ENCODE measurements at places on chromosomes 11 and 22.

DNA sequence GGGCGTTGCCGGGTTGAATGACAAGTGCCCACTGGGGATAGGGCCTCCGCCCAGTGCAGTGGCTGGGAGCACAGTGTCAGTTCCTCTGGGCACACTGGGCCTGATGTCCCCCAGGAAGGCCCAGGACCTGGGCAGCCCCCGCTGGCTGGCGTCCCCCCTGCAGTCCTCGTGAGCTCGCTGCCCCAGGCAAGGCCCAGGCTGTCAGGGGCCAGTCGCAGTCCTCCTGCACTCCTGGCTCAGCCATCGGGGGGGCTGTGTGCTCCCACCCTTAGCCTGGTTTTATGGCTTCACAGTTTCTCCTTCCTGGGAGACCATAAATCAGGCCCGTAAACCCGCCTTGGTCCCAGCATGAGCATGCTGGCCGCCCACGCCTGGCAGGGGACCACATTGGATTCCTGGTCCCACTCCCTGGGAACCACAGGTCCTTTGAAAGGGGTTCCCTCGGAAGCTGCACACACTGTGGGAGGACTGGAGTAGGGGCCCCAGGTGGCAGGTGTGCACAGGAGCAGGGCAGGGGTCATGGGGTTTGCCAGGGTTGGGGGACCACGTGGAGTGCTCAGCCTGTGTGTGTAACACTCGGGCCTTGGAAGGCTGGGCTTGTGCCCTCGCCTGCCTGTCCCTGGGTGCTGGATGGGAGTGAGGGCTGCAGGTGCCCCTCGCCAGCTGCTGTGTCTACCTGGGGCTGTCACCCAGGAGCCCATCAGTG lies 113.6 kb downstream of the KCNQ1OT1 start:
- DNase-seq = no peak

GRCh38 chr22:27274770-27275449 lies 526.6 kb downstream of the MN1 start:
- DNase-seq = no peak

DNA sequence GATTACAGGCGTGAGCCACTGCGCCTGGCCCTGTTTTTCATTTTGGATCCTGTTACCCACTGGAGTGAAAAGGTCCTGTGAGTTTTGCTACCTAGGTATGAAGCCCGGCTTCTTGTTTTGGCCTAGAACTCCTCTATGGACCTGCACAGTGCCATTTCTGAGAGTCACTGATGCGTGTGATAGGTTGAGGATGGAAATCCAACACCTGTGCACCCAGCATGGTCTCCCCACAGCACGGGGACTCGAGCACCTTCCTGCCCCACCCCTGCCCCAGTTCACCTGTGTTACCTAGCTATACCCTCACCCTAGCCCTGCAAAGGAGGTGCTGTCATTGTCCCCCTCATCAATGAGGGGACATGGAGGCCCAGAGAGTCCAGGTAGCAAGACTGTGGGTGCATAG lies 5.1 kb downstream of the FBLN1 start:
- no peak for DNase-seq

GRCh38 chr11:58787903-58788302 lies 56.2 kb upstream of the GLYAT start:
- no peak for DNase-seq

DNA sequence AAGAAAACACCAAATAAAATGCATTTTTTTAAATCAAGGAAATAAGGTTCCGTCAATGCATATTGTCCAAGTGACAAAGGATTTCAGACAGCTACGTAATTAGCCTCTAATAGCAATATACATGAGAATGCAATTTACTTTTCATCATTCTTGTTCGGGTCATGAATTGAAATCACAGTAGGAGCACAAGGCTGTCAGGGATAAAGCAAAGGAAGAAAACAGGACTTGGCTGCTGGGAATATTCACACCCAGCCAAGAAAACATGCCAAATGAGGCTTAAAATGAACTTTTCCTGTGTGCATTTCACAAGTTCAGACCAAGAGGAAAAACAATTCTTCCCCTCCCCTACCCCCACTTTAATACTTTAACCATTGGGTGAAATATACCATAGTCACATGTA lies 188.6 kb downstream of the CWF19L2 start:
- DNase-seq = no peak

DNA sequence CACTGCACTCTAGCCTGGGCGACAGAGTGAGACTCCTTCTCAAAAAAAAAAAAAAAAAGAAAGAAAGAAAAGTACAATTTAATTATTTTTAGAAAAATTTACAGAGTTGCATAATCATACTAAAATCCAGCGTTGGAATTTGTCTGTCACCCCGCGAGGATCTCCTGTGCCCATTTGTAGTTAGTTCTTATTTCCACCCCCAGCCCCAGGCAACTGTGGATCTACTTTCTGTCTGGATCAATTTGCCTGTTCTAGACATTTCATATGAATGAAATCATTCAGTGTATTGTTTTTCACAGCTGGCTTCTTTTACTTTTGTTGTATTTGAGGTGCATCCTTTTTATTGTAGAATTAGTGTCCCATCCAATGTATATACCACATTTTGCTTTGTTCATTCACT lies 102.6 kb upstream of the RASSF10 start:
- no peak for DNase-seq

GRCh38 chr11:117437041-117437790 lies 109.6 kb downstream of the CEP164 start:
- DNase-seq = no peak

DNA sequence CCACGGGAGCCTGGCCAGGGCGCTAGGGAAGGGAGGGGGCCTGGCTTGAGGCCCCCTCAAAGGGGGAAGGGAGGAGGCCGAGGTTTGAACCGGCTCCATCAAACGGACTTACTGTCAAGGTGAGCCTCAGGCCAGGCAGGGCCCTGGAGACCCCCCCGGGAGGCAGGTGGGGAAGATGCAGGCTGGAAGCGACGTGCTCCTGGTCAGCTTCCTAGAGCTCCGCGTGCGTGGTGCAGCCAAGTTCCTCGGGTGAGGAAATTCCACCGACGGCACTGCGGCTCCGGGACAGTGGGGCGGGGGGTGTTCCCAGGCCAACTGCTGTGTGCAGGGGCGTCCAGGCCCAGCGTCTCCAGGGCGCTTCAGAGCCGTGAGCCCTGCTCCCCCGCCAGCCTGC lies 7.2 kb upstream of the TRABD start:
- DNase-seq = no peak

DNA sequence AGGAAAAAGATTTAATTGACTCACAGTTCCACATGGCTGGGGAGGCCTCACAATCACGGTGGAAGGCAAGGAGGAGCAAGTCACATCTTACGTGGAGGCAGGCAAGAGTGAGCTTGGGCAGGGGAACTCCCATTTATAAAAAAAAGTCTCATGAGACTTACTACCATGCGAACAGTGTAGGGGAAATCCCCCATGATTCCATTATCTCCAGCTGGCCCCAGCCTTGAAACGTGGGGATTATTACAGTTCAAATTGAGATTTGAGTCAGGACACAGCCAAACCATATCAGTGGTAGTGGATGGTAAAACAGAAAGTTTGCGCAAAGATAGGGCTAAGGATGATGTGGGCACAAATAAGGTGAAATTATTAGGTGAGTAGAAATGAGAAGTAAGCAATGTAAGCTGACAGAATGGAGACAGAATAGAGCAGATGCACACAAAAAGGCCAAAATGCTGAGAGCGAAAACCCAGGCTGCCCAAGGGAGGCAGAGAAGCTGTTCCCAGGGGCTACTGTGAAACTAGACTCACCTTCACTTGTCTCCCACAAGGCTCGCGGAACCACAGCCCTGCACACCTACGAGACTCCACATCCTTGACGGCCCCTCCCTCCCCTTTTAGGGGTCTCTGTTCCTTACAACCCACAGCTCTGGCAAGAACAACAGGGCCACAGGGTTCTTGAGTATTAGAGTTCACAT lies 377.6 kb downstream of the CADM1 start:
- no peak for DNase-seq

DNA sequence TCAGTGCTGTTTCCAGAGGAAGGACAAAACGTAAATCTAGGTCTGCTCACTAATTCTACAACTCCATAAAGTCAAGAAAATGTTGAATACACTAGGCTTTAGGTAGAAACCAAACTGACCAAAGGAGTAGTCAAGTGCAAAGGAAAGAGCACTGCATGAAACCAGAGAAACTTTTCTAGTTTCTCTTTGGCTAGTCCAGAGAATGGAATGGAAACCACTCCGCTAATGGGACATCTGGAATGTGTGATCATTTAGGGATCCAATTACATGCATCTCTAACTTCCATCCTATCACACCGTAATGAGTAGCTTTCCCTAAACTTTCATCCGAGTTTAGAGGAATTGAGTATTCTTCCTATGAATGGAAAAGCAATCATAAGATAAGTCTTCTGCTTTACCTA lies 2.4 kb downstream of the OR52M1 start:
- no peak for DNase-seq

DNA sequence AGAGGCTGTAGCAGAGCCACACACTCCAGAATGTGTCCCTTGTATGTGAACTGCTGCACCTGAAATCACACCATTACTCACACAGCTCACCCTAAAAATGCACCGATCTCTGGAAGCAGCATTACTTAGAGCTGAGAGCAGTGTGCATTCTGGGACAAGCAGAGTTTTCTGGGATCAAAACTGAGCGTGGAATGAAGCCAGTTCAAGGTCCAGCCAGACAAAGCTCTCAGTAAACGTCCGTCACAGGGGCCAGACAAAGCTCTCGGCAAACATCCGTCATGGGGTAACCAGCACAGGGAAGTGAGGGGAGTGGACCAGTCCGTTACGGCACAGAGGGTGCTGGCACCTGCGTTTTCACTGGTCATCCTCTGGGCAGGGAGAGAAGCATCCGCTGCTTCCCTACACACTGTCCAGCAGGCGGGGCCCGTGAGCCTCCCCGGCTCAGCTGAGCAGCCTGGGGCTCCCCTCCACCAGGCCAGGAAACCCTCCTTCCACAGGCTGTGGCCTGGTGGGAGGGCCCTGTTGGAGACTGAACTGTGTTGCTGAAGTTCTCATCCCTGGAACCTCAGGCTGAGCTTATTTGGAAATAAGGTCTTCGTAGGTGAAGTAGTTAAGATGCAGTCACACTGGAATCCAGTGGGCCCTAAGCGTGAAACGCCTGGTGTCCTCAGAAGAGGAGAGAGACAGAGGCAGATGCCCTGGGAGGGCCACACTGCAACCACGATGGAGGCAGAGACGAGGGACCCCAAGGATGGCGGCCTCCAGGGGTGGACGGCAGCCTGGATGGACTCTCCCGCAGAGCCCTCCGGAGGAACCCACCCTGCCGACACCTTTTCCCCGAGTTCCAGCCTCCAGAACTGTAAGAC lies 883.9 kb downstream of the BRD1 start:
- DNase-seq = peak; percentile 55

DNA sequence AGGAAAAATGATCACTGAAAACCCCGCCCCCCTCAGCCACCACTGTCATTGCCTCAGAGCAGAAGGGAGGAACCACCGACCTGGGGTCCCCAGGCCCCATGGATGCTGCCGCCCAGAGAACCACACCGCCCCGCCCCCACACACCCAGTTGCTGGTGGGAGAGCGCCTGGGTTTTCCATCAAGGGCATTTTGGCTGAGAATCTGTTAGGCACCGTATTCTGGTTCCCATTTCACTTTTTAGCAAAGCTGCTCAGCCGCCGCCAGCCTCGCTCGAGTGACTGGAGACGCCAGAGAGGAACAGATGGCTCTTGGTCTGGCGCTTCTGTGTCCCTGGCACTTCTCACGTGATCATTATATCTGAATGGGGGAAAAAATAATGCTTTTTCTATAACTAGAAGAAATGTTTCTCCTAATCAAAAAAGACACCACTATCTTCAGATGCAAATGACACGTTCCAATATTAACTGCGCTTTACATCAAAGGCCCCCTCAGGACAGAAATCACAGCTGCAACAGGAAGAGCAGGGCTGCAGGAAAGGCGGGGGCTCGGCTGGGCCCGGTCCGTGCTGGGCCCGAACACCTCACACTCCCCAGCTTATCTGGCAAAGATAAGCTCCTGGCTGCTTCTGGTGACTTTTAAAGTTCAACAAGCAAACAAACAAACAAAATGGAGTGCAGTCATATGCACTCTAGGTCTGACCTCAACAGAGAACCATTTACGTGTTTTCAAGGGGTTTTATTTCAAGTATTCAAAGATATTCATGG lies 149.8 kb downstream of the MPPED1 start:
- DNase-seq = no peak
